ENCODE measurements at places on chromosomes 1 and 21. TPM values are rescaled to one million over a fixed set of nuclear protein-coding genes. Genes with fewer than 3 reads are reported as not detected.

GRCh38 chr1:84840346-84840745 is 52.7 kb downstream of the LPAR3 start:
- H3K27ac ChIP-seq: no peak overlapping the region
- H3K4me3 ChIP-seq: no peak overlapping the region
- peaks cover 1% of the 10 kb centered on the region for H3K27me3 ChIP-seq
- no peaks in the 10 kb centered on the region for H3K4me1 ChIP-seq

DNA sequence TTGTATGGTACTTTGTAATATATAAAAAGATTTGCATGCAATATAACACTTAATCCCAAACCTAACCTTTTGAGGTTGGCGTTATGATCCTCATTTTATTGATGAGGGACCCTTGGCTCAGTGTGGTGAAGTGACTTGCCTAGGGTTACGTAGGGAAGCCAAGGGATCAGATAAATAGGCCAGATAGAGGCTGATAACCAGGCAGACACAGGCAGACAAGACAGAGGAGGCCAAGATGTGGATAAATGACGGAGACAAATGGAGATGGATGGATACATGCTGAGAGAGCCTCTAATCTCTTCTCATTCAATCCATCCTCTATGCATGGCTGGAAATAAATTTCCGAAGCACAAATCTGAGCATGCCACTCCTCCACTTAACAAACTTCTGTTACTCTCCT is 136.9 kb upstream of the SPATA6 start:
- DNase-seq: no peak
- no peak overlapping the region for H3K27ac ChIP-seq
- H3K4me1 ChIP-seq: no peaks in the 10 kb centered on the region
- no peaks in the 10 kb centered on the region for H3K36me3 ChIP-seq

- H3K27me3 ChIP-seq: no peaks in the 10 kb centered on the region
- H3K4me1 ChIP-seq: peaks cover 30% of the 10 kb centered on the region
- peaks cover 4% of the 10 kb centered on the region for H3K36me3 ChIP-seq
- H3K27ac ChIP-seq: no peak overlapping the region
- no peak overlapping the region for H3K4me3 ChIP-seq
Observed at GRCh38 chr1:8520483-8520966, 202.6 kb downstream of the SLC45A1 start.

DNA sequence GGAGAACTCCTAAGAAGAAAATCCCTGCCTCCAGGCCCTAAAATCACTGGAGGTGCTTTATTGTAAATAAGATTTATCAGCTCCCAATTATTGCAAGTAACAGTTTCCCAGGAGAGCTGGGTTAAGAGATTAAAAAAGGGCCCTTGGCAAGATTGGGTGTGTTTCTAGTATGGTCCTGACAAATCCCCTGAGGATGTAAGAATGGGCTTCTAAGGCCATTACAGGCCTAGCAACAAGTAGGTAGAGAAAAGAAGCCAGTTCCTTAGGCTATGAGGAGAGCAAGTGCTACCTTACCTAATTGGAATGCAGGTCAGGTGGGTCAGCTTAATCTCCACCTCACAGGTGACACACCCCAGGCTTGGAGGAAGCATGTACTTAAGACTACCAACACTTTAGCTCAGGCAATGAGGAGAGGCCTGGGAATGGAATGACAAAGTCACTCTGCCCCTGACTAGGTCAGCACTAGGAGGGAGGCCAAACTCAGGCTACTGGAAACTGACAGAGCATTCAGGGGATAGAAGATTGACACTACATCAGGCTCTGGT is 6.8 kb upstream of the OTUD7B start:
- peaks cover 1% of the 10 kb centered on the region for H3K27me3 ChIP-seq
- no peaks in the 10 kb centered on the region for H3K4me1 ChIP-seq
- no peak overlapping the region for H3K27ac ChIP-seq
- DNase-seq: no peak
- H3K36me3 ChIP-seq: no peaks in the 10 kb centered on the region

DNA sequence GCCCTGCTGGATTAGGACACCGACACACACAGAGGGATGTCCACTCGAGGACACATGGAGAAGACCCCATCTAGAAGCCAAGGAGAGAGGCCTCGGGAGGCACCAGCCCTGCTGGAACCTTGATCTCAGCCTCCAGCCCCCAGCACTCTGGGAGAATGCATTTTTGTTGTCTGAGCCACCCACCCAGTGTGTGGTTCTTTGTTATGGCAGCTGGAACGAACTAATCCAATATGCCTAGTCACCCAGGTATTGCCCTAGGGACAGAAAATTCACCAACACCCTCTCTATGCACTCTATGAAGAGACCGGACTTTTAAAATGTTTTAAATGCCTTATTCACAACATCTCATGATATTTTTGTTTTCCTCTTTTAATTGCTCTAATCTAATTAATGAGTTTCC is 117.4 kb downstream of the CRYAA start:
- H3K4me1 ChIP-seq: no peaks in the 10 kb centered on the region
- peaks cover 2% of the 10 kb centered on the region for H3K27me3 ChIP-seq
- no peak overlapping the region for H3K4me3 ChIP-seq

Gene ZYG11A
- polyA plus RNA-seq: not detected

DNA sequence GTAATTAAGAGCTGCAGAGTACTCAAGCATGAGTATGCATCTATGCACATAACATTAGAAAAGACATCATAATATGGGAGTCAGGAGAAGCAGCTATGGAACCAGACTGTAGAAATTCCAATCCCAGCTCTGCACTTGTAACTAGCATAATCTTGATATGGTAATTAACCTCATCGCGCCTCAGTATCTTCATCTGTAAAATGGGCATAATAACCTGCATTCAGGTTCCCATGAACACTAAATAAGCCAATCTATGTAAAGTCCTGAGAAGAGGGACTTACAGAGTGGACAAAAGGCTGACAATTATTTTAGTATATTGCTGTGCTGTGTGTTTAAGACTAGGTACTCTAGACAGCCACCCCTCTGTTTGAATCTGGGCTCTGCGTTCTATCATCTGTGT is 318.9 kb upstream of the USP25 start:
- H3K36me3 ChIP-seq: no peaks in the 10 kb centered on the region
- no peaks in the 10 kb centered on the region for H3K27me3 ChIP-seq
- H3K4me1 ChIP-seq: no peaks in the 10 kb centered on the region

- H3K27me3 ChIP-seq: no peaks in the 10 kb centered on the region
- no peak overlapping the region for H3K27ac ChIP-seq
- H3K36me3 ChIP-seq: no peaks in the 10 kb centered on the region
- no peaks in the 10 kb centered on the region for H3K4me1 ChIP-seq
Observed at GRCh38 chr1:207407655-207408260, 46.4 kb upstream of the CR2 start.

GRCh38 chr1:75937034-75937433 is 4.8 kb upstream of the ASB17 start:
- H3K4me1 ChIP-seq: no peaks in the 10 kb centered on the region
- no peak overlapping the region for H3K27ac ChIP-seq
- no peaks in the 10 kb centered on the region for H3K36me3 ChIP-seq
- no peaks in the 10 kb centered on the region for H3K27me3 ChIP-seq
- no peak overlapping the region for H3K4me3 ChIP-seq

DNA sequence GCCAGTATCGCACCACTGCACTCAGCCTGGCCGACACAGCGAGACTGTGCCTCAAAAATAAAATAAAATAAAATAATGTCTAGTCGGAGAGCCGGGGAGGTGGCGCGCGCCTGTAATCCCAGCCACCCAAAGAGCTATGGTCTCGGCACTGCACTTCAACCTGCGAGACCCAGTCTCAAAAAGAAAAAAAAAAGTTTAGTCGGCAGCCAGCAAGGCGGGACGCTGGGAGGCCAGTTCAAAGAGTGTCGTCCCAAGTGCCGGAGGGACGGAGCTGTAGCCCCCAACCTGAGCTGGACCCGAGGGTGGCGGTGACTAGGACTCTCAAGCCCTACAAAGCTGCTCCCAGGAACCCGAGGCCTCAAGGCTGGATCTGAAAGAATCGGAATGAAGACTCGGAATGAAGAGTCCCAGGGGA is 632 bp upstream of the FALEC start:
- H3K4me1 ChIP-seq: peaks cover 18% of the 10 kb centered on the region
- H3K4me3 ChIP-seq: peak overlapping the region; percentile 91
- H3K27me3 ChIP-seq: no peaks in the 10 kb centered on the region
- DNase-seq: no peak
- H3K36me3 ChIP-seq: no peaks in the 10 kb centered on the region

Gene MCM3AP
- 28.5 TPM for polyA plus RNA-seq

- no peaks in the 10 kb centered on the region for H3K36me3 ChIP-seq
- H3K27ac ChIP-seq: no peak overlapping the region
- H3K4me3 ChIP-seq: peak overlapping the region; percentile 67
- no peak for DNase-seq
Observed at GRCh38 chr1:110606657-110607535, 738 bp upstream of the KCNA2 start.

DNA sequence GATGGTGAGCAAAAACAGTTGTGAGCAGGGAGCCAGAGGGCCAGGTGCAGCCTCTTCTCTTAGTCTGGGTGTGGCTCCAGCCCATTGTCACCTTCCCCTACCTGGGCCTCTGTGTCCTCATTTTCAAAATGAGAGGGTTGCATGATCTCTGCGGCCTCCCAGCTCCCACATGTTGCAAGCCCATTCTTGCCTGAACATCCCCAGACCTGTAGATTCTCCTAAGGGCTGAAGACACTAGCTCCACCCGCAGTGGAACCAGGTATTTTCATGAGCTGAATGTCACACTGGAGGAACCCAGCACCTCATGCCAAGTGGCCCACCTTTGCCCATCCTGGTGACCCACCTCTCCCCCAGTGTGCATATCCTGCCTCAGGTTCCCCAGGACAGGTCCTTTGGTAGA is 12.3 kb downstream of the IKBKE start:
- no peak overlapping the region for H3K27ac ChIP-seq
- no peaks in the 10 kb centered on the region for H3K27me3 ChIP-seq
- no peaks in the 10 kb centered on the region for H3K4me1 ChIP-seq
- H3K36me3 ChIP-seq: peaks cover 8% of the 10 kb centered on the region
- no peak for DNase-seq
- H3K4me3 ChIP-seq: no peak overlapping the region

Measured in immature natural killer cell (primary cell).